ENCODE measurements at places on chromosomes 5 and 9. TPM values are rescaled to one million over a fixed set of nuclear protein-coding genes. Genes with fewer than 3 reads are reported as not detected.

The CNTNAP3B gene
- total RNA-seq = 58.0 TPM

The SPINK13 gene
- total RNA-seq = not detected

DNA sequence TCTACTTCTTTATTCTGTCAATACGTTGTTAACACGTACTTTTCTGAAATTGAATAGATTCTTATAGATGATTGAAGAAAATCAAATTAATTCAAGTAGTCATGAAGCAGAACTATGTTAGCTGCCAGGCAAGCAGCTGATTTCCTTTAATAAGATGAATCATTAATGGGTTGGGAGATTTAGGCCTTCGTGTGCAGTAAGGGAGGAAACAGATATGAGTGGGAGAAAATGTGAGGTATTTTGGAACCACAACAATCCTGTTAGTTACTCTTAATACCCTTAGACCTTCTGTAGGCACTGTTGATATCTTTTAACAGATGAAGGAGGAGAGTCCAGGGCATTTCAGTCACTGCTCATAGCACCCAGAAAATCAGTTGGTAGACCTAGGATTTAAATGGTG is 121.0 kb downstream of the AOPEP start:
- peak; percentile 85 for DNase-seq

DNA sequence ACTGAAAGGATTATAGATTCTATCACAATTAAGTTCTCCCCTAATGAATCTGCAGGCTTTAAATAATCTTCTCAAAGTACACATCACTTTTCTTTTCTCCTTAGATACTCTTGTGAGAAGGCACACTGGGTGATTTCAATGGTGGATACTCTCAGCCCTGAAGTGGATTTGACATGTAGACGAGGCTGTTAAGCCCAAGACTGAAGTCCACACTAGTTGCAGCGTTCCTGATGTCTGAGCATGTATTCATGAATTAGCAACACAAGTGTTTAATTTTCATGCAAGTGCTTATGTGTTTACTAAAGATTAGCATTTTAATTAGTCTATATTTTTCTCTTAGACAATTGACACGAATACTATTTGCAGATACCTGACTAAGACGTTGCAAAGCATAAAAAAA is 218.9 kb downstream of the TMEM161B start:
- DNase-seq = no peak

GRCh38 chr5:130295235-130295634 is 391.0 kb downstream of the CHSY3 start:
- DNase-seq = no peak

The PDZD2 gene
- total RNA-seq = 0.20 TPM

DNA sequence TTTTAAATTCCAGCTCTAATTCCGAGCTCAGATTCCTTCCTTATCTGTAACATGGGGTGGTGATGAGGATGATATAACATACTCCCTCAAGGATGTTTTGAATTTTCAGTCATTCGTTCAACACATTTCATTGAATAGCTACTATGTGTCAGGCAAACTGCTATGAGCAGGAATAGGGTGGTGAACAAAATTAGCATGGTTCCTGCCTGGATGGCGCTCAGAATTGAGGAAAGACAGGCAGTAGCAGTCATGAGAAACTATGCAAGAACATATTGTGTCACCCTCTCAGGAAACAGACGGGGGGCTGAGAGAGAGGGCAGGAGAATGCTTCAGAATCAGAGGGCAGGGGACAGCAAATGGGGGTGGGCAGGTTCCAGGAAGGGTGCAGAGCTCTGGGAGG is 265.2 kb downstream of the NSG2 start:
- DNase-seq = no peak

DNA sequence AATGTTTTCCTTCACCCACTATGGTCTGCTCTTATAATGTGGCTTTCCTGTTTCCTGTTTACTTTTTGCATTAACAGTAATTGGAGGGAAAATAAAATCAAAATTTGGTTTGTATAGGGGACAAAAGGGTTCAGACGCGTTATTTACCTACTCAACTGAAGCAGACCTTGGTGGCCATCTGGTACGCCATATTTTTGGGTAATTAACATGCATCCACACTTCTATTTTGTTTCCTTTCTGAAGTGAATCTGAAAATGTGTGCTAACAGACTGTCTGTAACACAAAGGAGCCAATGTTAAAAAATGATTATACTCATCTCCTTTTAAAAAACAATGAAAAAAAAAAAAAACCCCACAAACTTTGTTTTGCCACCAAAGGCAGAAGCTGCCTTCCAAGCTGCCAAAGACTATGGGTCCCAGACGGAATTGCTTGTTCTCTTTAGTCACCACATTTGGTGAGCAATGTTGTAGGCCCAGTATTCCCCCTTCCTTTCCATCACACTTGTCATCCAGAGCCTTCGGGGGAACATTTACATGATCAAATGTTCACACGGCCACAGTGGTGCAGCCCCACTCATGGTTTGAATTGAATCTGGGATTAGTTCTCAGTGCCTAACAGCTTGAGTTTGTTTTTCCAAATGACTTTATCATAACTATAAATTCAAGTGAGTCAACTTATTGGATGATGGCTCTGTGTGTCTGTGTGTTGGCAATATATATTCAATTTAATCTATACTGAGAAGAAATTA is 323.7 kb upstream of the CD180 start:
- DNase-seq = no peak

The CDC25C gene
- 0.79 TPM for total RNA-seq

The IFNA2 gene
- not detected for total RNA-seq

Data from lung microvascular endothelial cell (primary cell).